ENCODE measurements at places on chromosomes 6 and 20. TPM values are rescaled to one million over a fixed set of nuclear protein-coding genes. Genes with fewer than 3 reads are reported as not detected.

Gene CCN6
- 0.97 TPM for total RNA-seq

Gene COL9A1
- total RNA-seq, result not detected

Gene LGSN
- 0.24 TPM for total RNA-seq

GRCh38 chr6:53282741-53283140 is 66.0 kb downstream of the ELOVL5 start:
- ATAC-seq, result no peak

- ATAC-seq, result no peak
Measured at GRCh38 chr20:62595069-62595468, 47.2 kb upstream of the SLCO4A1 start.

DNA sequence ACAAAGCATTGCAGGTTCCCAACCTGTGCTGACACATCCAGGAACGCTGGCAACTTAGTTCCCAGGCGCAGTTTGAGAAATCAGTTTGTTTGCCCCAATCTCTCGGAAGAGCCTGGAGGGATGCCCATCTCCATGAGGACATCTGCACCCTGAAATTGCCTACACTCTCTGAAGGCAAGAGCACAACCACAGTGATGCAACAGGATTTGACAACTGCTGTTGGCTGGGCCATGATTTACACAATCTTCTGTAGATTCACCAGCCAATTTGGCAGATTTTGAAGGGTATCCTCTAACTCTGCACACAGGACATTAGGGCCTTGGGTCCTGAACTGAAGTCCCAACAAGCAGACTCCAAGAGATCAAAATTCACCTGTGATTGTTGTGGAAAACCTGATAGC is 3.4 kb downstream of the APMAP start:
- no peak for ATAC-seq

DNA sequence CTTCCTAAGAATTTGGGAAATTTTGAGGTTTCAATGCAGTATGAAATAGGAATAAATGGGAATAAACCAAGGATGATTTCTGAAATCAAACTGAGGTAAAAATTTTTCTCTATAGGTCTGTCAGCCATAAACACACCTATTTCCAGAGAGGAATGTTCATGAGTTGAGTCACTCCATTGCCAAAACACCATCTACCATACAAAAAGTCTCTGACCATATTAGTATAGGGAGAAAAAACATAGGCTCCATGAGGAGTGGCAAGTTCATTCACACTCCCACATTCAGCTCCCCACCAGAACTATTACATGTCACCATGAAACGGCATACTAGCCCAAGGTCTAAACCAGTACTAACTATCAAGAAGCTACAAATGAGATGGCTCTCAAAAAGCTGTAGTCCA is 9.6 kb downstream of the ZNF318 start:
- no peak for ATAC-seq

DNA sequence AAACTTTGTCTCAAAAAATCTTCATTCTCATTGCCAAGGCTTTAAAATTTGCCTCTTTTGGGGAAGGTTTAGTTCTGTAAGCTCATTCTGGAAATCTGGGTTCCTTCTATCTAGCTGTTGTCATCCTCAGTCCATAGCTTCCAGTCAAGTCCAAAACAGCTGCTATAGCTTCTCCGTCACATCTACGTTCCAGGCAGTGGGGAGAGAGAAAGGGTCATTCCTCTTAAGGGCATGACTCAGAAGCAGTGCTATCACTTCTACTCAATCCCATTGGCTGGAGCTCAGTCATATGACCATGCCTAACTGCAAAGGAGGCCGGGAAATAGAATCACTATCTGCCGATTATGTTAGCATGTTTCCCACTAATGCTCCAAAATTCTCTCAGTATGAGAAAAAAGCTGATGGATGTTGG is 141.4 kb upstream of the PTPN1 start:
- no peak for ATAC-seq

GRCh38 chr6:102417368-102417998 is 1024.0 kb downstream of the GRIK2 start:
- no peak for ATAC-seq

DNA sequence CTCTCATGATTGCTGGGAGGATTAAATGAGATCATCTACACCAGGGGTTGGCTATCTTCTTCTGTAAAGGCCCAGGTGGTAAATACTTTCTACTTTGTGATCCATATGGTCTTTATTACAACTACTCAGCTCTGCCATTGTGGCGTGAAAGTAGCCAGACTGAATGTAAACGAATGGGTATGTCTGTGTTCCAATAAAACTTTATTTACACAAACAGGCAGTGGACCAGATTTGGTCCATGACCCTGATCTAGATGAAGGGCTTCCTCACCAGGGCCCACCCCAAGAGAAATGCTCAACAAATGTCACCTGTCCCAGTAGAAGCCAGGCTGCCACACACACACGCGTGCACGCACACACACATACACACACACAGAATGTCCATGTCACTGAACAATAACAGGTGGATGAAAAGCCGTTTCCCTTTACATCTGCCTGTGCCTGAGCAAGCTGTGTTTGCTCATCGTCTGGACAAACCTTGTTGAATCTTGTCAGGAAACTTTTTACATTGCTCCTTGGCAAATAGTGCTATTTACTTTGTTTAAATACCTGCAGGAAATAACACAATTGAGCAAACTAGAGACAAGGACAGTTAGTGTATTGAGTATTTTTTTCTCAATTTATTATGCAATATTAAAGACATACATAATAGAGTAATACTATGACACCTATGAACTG is 114.3 kb downstream of the EYA2 start:
- ATAC-seq, result no peak

- ATAC-seq, result no peak
Measured at GRCh38 chr6:11201015-11201414, 31.5 kb downstream of the NEDD9 start.

DNA sequence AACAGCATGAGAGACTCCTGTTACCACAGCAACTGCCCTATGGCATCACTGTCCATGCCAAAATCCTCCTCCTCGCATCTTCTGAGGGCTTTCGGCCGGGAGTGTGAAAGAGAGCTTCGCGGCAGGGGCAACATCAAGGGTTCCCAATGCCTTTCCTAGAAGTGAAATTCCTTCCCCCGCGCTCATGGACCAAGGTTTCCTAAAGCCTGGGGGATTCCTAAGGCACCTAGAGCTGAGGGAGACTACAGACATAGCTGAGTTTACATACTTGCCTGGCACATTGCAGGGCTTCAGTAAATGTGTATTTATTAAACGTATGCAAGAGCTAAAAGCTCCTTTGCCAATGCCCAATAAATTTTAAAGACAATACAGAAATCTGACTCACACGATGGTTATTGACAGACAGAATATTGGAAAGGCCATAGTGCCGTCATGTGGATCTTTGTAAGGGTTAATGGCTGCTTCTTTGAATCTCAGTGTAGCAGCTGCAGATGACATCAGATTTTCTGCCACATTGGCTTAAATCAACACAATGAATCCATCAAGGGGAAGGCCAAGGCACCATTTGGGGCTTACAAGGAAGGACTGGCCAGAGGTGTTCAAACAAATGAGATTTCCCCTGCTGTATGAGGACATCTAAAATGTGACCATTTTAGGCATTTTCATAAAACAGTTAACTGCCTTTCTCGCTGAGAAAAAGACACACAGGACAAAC is 281.2 kb upstream of the JARID2 start:
- ATAC-seq, result no peak

DNA sequence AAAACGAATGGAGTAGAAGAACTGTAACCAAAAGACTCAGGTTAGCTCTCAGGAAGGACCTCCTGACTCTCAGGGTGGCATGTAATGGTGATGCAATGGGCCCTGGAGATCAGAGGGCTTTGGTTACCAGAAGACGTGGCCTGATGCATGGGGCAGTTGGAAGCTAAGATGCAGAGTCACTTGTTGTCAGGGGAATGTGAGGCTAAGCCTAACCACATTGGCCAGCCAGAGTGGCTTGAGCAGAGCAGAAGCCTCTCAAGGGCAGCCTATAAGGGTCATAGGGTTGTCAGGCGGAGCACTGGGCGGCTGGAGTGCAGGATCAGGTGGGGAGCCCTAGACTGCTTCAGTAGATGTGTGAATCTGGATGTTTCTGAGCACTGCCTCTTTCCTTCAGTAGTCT is 5.9 kb downstream of the CNBD2 start:
- ATAC-seq, result no peak

DNA sequence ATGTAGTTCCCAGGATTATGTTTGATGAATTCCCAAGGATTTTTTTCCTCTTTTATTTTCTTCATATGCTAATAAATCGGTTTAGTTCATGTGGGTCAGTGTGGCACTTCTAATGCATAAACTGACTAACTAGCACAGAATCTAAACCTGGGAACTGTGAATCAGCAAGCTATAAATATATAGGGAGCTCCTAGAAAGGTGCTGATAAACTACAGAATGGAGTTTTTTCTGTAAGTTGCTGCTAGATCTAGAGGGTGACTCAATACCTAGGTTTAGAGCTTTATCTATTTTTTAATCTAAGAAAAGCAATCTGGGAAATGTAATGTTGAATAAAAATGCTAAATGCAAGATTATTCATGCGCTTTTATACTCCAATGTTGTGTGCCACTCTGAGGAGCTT is 118.8 kb upstream of the PTCHD4 start:
- peak; percentile 29 for ATAC-seq

GRCh38 chr6:163457637-163458561 is 43.4 kb downstream of the QKI start:
- no peak for ATAC-seq

Gene HCRTR2
- total RNA-seq, result not detected

Gene TAAR5
- not detected for total RNA-seq

Gene LAMA4
- 1,547 TPM for total RNA-seq

Gene PTGIS
- total RNA-seq, result 2.5 TPM

Gene FAM83C
- 0.05 TPM for total RNA-seq

Gene PKIB
- 0.49 TPM for total RNA-seq

- ATAC-seq, result no peak
Measured at GRCh38 chr6:133894369-133894768, 5.5 kb downstream of the TCF21 start.

DNA sequence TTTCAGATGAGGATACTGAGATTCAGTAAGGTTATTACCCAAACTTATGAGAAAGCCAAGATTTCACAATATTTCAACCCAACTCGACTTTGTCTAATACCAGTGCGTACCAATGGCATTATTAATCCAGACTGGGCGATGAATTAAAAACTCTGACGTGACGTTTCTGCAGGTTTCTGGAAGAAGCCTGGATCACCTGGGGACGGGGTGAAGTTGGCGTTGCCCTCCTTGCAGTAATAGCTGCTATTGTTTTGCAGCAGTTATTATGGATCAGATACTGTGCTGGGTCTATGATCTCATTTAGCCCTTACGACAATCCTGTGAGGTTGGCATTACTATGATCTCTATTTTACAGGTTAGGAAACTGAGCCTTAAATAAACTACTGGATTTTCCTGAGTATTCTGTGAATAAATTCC is 569 bp upstream of the CDC5L start:
- peak; percentile 24 for ATAC-seq

DNA sequence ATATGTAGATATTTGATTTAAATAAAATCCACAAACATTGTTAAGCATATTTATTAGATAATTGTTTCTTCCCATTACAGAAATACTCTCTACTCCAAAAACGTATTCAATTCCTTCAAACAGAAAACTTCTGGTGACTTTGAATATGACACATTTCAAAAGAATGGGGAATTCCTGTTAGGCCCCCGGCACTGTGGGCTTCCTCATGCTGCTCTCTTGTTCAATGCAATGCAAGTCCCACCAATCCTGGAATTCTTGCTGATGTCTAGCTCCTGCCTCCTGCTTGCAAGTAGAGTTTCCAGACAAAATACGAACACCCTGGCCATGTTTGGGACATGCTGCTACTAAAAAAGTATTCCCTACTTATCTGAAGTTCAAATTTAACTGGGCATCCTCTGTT is 544.1 kb downstream of the QKI start:
- no peak for ATAC-seq

Gene NKX2-2
- total RNA-seq, result 3.8 TPM

GRCh38 chr6:168125429-168126001 is 46.5 kb upstream of the FRMD1 start:
- ATAC-seq, result no peak

GRCh38 chr20:12891643-12892042 is 117.1 kb upstream of the SPTLC3 start:
- no peak for ATAC-seq

DNA sequence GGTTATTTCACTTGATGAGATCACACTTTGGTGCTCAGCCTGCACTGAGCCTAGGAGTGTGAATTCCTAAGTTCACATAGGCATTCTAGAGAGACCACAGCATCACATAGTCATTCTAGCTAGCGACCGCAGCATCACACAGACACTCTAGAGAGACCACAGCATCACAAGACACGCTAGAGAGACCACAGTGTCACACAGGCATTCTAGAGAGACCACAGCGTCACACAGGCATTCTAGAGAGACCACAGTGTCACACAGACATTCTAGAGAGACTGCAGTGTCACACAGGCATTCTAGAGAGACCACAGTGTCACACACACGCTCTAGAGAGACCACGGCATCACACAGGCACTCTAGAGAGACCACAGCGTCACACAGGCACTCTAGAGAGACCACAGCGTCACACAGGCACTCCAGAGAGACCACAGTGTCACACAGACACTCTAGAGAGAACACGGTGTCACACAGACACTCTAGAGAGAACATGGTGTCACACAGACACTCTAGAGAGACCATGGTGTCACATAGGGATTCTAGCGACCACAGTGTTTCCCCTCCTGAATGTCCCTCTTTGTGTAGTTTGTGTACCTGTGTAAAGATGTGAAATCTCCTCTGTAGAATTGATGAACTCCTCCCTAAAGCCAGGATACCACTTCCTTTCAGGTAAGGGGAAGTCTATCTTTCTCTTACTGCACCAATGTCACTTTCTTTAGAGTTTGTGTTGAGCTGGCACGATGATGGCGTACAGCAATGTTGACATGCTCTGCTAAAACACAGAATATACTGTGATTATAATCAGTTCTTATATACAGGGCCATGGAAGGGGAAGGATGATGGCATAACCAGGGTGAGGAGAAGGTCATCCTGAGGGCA is 169.4 kb downstream of the ZDHHC14 start:
- ATAC-seq, result no peak

- ATAC-seq, result no peak
Measured at GRCh38 chr6:79138146-79138545, 60.1 kb upstream of the PHIP start.

DNA sequence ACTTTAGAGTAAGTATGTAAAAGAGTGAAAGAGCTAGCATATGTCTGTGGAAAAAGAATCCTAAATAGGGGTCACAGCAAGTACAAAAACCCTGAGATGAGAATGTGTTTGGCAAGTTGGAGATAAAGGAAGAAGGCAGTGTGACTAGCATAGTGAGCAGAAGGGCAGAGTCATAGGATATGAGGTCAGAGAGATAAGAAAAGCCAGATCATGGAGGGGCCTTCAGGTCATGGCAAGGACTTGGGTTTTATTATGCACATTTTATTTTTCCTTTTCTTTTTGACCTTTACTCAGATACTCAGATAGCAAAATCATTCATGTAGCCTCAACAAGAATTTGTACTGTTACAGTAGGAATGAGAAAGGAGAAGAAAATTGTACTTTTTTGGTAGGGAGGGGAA is 138.0 kb downstream of the GJA1 start:
- ATAC-seq, result peak; percentile 29

All from motor neuron (in vitro differentiated cells).